ENCODE measurements at places on chromosomes 2 and 18. TPM values are rescaled to one million over a fixed set of nuclear protein-coding genes. Genes with fewer than 3 reads are reported as not detected.

Gene LYPD1
- not detected for total RNA-seq

Gene PROKR1
- total RNA-seq: 0.73 TPM

Gene SCG2
- total RNA-seq: 3.5 TPM

DNA sequence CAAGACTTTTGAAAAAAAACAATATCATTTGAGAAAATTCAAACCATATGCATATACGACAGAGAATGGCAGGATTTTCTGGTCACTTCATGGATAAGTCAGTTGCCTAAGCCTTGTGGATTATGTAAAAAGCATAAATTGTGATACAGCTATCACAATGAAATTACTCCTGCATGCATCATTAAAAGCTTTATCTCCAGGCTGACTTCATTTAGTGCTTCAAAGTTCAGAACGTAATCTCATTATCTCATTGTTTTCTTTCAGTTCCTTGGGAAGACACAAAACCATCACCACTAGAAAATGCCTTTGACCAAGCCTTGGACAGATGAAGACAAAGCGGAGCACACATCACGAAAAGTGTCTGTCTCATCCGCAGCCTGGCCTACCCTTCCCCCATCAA lies 57.0 kb downstream of the L3MBTL4 start:
- DNase-seq: no peak

DNA sequence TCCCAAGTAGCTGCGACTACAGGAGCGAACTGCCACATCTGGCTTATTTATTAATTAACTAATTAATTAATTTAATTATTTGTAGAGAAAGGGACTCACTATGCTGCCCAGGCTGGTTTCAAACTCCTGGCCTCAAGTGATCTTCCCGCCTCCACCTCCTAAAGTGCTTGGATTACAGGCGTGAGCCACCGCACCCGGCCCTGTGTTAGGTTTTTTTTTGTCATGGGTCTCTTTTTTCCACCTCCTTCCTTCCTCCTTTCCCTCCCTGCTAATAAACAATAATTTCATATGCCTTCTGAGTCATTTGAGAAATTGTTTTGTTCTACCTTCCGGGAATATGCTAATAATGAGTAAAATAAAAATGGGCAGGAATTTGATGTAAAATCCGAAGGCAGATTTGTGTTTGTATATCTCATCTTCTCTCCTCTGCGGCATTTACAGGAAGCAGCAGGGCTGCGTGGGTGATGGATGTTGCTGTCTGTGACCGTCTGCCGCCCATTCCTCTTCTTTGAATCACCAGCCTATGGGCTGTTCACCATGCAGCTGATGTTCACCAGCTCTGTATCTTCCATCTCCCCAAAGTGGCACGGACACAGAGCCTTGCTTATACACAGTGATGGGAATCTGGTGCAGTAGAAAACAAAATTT lies 89.9 kb downstream of the ACSL3 start:
- no peak for DNase-seq

DNA sequence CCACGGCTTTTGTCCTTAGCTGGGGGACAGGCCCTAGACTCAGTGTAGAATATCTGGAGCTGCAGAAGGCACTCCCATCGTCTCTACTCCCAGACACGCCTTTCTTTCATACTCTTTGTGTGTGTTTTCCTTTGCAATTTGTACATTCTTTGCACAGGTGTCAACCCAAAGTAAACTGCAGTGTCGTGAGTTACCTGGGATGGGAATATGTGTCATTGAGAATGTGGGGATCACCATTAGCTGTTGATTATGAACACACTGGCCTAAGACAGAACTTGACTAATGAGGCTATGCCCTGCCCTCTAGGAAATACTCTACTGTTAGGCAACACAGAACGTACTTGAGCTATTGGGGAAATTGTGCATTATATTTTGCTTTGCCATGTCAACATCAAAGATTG lies 233.3 kb downstream of the SETBP1 start:
- no peak for DNase-seq

- no peak for DNase-seq
These were observed 891.6 kb upstream of the ZEB2 start for GRCh38 chr2:145411493-145411892.

DNA sequence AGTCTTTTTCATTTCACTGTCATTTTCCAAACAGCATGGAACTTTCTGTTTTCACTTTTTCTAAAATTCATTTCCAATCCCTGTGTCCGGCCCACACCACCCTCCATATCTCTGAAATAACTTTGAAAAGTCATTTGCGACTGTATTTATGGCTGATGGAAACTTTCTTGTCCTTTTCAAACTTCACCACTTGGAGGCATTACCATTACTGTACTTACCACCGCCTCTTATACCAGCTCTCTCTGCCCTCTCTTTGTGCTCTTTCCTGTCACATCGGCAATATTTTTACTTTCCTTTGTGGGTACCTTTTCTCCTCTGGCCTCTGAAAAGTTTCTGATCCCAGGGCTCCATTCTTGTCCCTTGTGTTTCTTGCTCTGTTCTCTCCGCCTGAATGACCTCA lies 39.5 kb upstream of the IL1RL1 start:
- DNase-seq: no peak

DNA sequence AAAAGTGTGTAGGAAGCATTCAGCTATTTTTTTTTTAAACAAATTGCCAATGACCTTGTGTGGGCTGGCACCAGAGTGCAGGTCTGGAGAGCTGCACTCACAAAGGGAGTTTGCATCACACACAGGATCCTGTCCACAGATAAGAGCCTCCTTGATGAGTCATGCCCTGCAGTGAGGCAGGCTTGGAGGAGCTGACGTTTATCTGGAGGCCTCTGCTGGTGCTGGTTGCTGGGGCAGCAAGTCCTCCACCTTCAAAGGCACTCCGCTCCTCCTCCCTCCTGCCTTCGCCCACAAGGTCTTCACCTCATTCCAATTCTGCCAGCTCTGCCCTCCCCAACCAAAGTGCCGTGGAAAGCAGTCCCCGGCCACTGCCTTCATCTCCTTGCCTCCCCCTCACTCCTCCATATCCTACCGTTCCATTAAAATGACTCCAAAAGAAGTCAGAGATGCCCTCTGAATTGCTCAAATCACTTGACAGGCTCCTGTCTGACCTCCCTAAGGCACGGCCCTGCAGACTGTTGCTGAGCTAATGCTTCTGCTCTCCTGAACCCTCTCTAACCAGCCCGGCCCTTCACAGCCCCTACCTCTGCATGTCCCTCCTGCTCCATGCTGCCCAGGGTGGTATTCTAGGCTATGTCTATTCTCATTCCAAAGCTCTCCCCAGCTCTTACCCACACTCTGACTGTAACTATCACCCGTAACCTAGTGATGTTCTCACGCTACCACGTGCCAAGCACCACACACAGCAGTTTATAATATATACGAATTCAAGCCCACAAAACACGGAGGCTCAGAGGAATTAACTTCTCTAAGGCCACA lies 30.9 kb downstream of the LONRF2 start:
- peak; percentile 5 for DNase-seq

- DNase-seq: no peak
These were observed 54.4 kb downstream of the PMAIP1 start for GRCh38 chr18:59954241-59954640.

Measured in mucosa of descending colon (tissue), 3 donors.